ENCODE measurements at places on chromosomes 7 and 10. TPM values are rescaled to one million over a fixed set of nuclear protein-coding genes. Genes with fewer than 3 reads are reported as not detected.

- DNase-seq: no peak
These were observed 27.1 kb upstream of the LBX1 start for GRCh38 chr10:101256387-101256786.

AKR1B1 gene
- 102 TPM for total RNA-seq

CELF2 gene
- total RNA-seq: 208 TPM

RNF32 gene
- not detected for total RNA-seq

GRCh38 chr10:100333661-100334440 is 3.8 kb upstream of the PKD2L1 start:
- DNase-seq: no peak

GRCh38 chr7:137989590-137989989 is 12.3 kb downstream of the CREB3L2 start:
- no peak for DNase-seq

DNA sequence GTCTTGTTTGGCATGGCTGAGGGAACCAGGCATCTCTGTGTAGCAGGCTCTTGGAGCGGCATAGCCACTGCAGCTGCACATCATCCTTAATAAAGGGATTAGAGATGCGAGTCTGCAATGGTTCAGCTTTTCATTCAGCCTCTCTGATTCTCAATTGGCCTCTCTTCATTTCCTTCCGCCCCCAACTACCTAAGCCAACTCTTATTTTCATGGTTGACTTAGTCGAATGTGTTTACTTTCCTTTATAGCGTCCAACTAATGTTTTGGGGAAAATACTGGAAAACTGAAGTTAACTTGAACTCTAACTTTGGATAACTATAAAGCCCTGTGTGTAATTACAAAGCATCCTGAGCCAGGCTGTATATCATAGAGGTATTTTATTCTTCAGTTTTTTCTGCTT is 202.2 kb upstream of the KIAA1217 start:
- DNase-seq: no peak

EGR2 gene
- total RNA-seq: 14.3 TPM

- no peak for DNase-seq
These were observed 110.6 kb upstream of the PRR15 start for GRCh38 chr7:29453021-29453420.

DNA sequence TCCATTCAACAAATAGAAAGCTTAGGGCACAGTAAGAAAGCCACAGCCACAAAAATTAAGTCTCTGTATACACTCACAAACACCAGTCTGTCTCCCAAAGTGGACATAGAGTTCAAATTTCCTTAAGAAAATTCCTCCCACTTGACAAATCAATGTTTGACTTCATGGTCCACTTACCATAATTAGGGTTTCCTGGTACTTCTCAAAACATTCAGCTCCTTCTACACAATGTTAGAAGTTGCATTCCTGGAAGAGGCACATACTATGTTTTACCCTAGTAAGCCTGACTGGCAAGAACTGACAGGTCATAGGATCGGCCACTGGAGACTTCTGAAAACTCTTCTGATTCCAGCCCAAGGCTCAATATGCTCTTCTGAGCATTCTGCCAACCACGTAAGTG is 70.5 kb downstream of the CPXM2 start:
- DNase-seq: no peak

- no peak for DNase-seq
These were observed 15.0 kb downstream of the ZNF862 start for GRCh38 chr7:149853157-149853556.

DNA sequence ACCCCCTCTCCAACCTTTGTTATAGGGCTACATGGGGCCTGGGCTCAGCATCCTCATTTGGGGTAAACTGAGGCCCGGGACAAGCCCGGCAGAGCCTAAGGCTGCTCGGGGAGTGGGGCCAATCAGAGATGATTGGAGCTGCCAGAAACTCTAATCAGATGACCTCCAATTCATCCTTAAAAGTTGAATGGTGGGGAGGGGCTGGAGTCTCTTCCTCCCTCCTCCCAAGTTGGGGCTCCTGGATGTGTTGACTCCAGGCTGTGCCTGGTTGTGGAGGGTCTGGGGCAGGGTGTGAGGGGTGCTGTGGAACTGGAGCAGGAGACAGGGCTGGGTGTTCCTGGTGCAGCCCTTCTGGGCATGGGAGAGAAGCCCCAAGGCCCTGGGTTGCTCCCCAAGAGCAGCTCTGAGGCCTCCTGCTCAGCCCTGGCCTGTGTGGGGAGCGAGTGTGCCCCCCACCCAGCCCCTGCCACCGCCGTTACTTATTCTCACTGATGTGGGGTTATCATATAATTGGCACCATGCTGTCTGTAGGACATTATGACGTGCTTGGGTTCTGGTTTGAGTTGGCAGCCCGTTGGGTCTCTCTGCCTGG is 2.2 kb downstream of the BHLHA15 start:
- no peak for DNase-seq

GRCh38 chr10:14160299-14160698 is 170.4 kb downstream of the FRMD4A start:
- no peak for DNase-seq

DNA sequence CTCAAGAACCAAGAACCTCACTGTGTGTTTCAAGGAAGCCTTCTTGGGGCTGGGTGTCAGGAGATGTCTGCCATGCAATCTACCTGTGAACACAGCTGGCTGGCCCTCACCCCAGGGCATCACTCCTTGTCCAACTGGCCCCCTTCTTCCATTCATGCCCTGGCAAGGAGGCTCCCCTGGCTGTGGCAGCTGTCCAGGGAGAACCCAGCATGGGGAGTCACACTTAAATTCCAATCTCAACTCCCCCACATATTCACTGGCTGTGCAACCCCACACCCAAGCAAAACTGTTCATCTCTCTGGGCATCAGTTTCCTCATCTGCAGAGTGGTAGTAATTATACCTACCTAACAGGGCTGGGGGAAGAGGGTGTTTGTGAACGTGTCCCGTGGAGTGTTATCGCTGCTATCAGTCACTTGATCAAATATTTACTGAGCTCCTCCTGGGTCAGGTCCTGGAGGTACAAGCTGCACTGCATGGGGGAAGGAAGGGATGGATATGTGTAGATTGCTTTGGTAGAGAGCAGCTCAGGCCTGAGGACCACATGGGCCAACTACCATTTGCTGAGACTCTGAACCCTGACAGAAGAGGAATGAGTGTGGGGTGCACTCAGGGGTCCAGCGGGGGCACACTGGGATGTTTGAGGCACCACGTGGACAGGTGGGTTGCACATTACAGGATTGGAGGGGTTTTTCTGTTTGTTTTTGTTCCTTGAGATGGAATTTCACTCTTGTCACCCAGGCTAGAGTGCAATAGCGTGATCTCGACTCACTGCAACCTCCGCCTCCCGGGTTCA is 2.1 kb upstream of the GPRIN2 start:
- peak; percentile 57 for DNase-seq

GRCh38 chr7:43879477-43879876 is 10.2 kb upstream of the MRPS24 start:
- DNase-seq: no peak

- DNase-seq: peak; percentile 20
These were observed 185.3 kb downstream of the RPS24 start for GRCh38 chr10:78218798-78219490.

PNLIP gene
- total RNA-seq: not detected

PLCE1 gene
- total RNA-seq: 0.06 TPM

GRCh38 chr10:13161857-13162271 is 506 bp downstream of the MCM10 start:
- DNase-seq: no peak

GRCh38 chr7:44580945-44581878 is 819 bp downstream of the TMED4 start:
- DNase-seq: peak; percentile 68

DNA sequence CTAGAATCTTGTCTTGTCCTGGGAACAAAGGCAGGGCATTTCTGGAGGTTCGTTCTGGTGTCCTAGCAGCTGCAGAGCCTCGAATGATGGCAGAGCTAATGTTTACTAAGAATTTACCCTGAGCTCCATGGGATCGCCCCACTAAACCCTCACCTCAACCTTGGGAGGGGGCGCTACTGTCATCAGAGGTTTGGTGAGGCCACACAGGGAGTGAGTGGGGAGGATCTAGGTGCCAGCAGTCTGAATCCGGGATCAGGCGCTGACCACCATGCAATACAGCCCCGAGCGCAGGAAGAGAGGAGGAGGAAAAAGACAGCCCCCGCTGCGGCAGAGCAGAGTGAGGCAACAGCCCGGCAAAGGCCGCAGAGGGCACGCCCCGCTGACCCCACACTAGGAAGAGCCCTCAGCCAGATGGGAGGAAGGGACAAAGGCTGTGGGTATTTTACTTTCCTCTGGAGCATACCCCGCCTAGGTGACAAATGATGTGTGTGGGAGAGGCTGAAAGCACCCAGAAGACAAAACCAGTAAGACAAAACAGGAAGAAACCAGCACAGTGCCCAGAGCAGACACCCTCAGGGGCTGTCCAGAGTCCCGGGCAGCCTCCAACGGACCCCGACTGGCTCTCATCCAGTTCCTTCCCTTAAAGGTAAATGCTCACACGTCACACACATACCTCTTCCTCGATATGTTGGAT is 103.5 kb downstream of the FAM53B start:
- DNase-seq: no peak

DNA sequence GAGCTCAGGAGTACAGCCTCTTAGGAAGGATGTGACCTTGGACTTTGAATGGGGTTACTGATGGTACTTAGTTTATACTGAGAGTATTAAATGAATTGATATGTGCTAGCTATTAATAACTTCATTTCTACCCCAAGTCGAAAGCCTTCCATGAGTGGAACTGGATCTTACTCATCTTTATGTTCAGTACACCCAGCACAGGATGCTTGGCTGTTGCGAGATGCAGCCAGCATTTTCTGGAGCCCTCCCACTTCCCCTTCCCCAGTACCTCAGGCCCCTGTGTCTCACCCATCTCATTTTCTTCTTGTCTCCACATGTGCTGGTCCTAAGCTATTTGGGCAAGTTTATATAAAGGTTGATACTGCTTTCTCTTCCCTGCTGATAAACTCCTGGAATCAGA is 7.2 kb downstream of the UPP1 start:
- DNase-seq: no peak

C10orf90 gene
- total RNA-seq: not detected

TUBAL3 gene
- not detected for total RNA-seq

DNA sequence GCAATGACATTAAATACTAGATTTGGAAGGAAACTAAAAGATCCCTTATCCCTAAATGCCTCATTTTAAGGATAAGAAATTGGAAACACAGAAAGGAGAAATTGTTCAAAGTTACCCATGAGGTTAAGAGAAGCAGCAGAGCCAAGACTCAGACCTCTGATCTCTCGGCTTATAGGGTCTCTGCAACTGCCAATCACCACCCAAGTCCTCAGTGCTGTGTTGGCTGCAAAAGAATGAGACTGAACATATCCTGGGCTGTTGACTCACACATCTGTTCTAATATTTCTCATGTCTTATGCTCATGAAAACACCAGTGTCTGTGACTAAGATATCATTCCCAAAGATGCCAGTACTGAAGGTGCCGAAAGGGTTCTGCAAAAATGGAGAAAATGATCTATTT is 153.3 kb downstream of the XPNPEP1 start:
- DNase-seq: no peak

GRCh38 chr7:50751146-50751545 is 31.6 kb downstream of the GRB10 start:
- no peak for DNase-seq

PON1 gene
- total RNA-seq: not detected

DNAJC12 gene
- 0.24 TPM for total RNA-seq

DNA sequence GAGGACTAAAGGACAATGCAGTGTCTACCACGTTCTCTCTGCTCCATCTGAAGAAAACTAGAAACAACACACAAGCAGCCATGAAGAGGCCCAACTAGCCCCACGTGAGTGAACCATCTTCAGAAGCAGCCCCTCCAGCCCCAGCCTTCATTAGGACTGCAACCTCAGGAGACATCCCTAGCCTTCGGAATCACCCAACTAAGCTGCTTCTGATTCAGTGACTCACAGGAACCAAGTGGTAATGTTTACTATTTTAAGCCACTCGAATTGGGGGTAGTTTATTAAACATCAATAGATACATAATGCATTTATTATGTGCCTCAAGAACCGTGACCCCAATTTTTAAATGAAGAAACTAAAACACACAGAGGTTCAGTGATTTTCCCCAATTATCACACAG is 22.6 kb downstream of the ARHGAP12 start:
- DNase-seq: no peak

DNA sequence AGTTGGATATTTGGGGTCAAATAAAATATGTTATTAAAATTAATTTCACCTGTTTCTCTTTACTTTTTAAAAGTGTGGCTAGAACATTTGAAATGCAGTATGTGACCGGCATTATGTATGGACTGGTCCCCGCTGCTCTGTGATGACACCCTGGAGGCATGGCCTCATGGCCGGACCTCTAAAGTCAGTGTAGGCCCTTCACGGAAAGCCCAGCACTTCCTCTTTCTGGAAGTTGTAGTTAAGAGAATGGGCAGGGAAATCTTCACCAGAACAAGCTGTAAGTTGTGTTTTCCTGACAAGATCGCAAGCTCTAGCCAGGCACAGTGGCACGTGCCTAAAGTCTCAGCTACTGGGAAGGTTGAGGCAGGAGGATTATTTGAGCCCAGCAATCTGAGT is 38.3 kb upstream of the SRGN start:
- DNase-seq: no peak

ADAM8 gene
- 211 TPM for total RNA-seq

DNA sequence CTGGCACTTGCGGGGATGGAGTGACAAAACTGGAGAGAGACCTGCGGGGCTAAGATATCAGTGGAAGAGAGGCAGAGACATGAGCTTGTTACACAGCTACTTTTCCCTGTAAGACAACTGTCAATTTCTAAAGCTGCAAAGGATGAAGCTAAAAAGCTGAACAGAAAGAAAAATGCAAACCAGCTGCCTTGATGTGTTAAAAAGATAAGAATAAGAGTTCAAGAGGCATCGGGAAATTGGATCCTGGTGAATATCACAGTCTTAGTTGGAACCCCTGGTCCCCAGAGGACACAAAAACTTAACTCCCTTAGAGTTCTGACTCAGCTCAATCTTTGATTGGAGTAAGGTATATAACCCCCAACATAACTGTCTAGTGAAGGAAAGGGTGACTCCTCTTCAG is 38.8 kb downstream of the VPS41 start:
- no peak for DNase-seq

DNA sequence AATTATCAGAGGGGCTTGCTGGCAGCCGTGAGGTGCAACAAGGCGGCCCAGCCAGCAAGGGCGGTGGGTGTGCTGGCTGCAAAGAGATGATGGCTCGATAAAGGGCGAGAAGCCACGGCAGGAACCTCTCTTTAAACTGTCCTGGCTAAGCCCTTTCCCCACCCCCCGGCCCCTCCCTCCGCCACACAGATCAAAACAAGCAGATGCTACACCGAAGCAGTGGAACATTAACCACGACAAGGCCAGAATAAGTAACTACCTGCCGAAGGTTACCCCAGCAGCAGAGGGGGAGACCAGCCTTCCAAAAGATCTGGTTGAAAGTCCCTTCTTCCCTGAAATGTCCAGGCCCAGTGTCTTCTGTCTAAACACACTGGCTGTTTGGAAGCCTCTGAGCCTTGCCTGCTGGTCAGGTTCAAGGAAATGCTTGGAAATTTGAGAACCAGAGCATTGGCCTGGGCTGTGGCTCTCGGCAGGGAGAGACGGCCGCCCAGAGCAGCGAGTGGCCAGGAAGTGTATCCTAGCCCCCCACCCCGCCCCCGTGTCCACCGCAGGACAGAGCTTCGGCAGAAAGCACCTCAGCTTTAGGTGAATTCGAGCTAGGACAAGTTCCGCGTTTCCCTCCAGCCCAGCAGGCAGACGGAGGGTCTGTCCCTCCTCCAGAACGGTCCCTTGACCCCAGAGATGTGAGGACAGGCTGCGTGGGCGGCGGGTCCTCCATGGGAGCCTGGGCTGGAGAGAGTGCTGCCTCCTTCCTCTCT is 2.1 kb downstream of the FAM20C start:
- DNase-seq: no peak

All from natural killer cell treated with Interleukin-12 subunit alpha and Interleukin-12 subunit beta and Interleukin-15 and Interleukin-18, amount 100 ng/mL, for 72 hours (primary cell).